Putamen (tissue), 1 donor: ENCODE measurements at places on chromosomes 5 and 9.

DNA sequence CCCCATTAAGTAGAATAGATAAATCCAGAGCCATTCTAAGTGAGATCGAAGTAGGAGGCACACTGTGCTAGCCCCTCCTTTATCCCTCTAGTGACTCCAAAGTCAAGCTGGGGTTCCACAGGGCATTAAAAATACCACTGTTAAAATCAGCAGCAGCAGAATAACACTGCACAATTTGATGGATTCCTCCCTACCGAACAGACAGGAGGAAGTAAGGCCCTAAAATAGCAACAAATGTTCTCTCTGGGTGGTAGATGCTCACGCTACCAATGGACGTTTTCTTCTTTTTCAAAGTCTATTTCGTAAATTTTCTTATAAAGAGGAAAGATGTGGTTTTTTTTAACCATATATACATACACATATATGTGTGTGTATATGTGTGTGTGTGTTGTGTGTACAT is 54.4 kb downstream of the FBXW11 start:
- no peak for DNase-seq

GRCh38 chr9:93183663-93184431 is at the start of gene WNK2:
Gene WNK2 (plus strand): TSS chr9:93184139. CDS start chr9:93184930, 791 bp downstream.
- peak; percentile 50 for DNase-seq

DNA sequence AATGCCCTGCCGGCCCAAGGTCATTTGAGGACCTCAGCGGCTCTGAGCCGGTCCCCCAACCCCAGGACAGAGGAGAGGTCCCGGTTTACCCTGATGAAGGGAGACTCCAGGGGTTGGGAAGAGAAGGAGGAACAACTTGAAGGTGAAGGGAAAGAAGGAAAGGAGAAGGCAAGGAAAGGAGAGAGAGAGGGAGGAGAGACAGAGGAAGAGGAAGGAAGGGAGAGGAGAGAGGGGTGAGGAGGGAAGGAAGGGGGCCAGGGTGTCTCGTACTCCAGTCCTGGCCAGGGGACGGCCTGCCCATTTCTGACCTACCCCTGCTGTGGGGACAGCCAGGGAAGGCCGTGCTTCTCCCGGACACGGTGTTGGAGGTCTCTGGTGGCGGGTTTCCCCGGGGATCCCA is 1.9 kb downstream of the PRRX2 start:
- no peak for DNase-seq

DNA sequence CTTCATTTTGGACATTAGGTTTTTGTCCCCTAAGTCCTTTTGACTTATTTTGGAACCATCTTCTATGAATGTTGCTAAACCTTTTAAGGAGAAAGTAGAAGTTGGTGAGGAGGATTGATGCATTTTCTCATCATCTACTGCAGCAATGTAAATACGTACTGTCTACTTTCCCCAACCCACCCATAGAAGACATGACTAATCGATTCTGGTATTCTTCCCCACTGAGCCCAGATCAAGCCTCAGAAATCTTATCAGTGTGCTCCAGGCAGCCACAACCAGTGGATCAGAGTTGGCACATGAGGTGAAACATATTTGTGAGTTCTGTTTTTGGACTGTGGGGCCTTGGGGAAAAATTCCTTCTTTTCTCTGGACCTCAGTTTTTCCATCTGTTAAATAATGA is 57.7 kb downstream of the FGF18 start:
- no peak for DNase-seq

DNA sequence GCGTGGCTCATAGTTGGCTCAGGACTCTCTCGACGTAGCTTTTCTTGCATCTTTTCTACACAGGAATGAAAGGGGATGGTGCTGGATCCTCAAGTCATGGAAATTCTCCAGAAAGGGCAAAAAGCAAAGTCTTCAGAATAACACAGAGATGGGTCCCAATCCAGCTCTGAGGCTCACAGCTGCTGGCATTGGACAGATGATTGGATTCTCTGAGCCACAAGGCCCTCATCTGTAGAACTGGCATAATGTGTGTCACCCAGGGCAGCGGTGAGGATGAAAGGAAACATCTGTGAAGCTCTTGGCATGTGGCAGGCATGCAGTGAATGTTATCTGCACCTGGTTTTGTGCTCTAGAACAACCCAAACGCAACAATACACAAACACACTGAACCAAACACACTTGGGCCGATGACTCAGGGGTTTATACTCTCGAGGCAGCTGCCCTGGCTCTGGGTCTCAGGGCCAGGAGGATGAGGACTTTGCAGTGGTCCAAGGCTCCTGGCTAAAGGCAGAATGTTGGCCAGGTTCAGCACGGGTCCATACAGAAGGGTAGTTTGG is 64.0 kb upstream of the UBTD2 start:
- no peak for DNase-seq

DNA sequence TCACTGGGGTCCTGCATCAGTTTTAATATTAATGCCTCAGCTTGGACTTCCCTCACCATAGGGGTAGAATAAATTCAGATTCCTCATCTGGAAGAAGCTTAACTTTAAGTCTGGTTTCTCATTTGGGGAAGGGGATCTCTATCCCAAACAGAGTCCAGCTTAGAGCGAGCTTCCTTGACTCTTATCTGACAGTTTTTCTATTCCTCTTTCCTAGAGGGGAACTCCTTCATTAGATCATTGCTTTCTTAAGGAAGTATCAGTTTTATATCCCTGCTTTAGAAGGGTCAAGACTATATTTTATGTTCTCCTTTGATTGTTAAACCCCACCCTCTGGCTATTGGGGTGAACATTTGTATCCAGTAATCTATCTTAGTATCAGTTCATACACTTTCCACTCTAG is 24.2 kb upstream of the CDC42SE2 start:
- DNase-seq: no peak
